Activated CD4-positive, alpha-beta memory T cell treated with anti-CD3 and anti-CD28 coated beads, Interleukin-2, amount 10 ng/mL, durations not matched to agents 7 days and 5 days (primary cell): ENCODE measurements at places on chromosomes 4 and X. TPM values are rescaled to one million over a fixed set of nuclear protein-coding genes. Genes with fewer than 3 reads are reported as not detected.

The MGAT4D gene
- not detected for total RNA-seq

The KIT gene
- total RNA-seq, result 0.73 TPM

The RGS12 gene
- total RNA-seq, result 7.4 TPM

The UBE2A gene
- total RNA-seq, result 79.6 TPM

The LRCH2 gene
- total RNA-seq, result not detected

The MMRN1 gene
- total RNA-seq, result 0.90 TPM

The FOXR2 gene
- total RNA-seq, result not detected

The KLHL13 gene
- total RNA-seq, result not detected

The LDB2 gene
- not detected for total RNA-seq

The GUCY1B1 gene
- total RNA-seq, result 0.10 TPM

The IQCM gene
- total RNA-seq, result not detected

The CHRDL1 gene
- total RNA-seq, result not detected

DNA sequence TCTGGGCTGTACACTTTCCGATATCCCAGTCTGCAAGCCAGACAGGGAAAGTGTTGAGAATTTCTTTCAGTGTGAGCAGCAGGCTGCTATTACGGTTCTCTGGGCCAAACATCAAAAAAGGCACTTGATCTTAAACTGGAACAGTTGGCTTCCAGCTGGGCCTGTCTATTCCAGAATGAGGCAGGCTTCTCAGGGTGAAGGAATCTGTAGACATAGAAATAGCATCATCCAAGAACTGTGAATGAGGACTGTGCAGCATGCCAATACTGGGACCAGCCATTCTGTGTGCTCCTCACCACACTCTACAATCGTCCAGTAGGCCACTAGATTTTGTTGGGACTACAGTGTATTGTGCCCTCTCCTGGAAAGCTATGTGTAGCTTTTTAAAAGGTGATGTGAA, 31.1 kb downstream of the ART3 start:
- no peak for DNase-seq

DNA sequence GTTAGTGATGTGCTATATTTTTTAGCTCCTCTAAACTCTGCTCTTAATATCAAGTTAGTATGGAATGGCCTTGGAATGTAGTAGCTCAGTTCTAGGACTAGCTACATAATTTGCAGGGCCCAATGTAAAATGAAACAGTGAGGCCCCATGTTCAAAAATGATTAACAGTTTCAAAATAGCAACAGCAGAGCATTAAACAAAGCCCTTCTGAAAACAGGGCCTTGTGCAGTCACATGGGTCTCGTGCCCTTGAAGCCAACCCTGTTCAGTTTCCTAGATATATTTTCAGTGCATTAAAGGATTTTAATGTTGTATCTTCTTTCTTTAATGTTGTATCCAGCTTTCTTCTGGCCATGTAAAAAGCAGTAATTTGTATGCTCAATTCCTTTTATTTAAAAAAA, 82.1 kb downstream of the TASL start:
- no peak for DNase-seq

DNA sequence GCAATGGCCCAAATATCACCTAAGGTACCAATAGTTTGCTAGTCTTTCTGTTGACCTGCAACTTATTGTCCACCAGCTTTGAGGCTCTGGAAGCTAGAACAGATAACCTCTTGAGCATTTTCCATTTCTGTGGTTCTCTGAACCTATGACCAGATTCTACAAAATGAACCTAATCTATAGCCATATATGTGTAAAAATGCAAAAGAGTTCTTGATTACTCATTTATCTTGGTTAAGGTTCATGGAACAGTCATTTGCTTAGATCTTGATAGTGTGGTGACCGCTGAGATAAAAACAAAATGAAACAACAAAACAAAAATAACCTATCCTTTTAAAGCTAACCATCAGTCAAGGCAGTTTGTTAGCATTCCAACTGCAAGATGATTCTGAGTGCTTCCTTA, 9.3 kb upstream of the GATB start:
- no peak for DNase-seq

GRCh38 chr4:103010804-103011203, 8.7 kb downstream of the SLC9B1 start:
- no peak for DNase-seq

GRCh38 chr4:8254076-8254475, 15.5 kb upstream of the HTRA3 start:
- no peak for DNase-seq

DNA sequence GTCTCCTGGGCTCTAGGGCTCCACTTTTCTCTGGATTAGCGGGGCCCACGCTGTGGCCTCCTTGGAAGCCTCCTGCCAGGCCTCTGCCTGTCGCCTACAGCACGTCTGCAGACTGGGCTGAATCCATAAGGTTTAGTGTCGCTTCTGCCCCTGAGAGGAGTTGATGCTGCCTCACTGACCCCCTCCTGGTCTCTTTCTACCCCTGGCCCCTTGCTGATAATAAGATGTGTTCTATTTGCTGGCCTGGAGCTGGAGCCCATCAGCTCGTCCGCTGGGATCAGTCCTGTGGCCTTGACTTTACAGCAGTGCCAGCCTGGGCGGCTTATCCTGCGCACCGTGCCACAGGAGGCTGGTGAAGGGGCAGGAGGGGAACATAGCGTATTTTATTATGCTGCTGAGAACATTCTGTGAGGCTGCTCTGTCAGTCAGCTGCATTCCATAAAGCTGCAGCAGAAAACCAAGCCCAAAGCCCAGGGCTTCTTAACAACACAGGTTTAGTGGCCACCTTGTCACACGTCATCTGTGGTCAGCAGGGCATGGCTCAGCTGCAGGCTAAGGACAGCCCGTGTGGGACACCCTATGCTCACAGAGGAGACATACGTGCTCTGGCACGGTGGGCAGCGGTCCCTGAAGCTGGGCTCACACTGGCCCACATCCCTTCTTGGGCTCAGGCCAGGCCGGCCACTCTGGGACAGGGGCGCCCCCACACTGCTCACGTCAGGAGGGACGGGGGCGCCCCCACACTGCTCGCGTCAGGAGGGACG, 29.3 kb upstream of the HGFAC start:
- no peak for DNase-seq

DNA sequence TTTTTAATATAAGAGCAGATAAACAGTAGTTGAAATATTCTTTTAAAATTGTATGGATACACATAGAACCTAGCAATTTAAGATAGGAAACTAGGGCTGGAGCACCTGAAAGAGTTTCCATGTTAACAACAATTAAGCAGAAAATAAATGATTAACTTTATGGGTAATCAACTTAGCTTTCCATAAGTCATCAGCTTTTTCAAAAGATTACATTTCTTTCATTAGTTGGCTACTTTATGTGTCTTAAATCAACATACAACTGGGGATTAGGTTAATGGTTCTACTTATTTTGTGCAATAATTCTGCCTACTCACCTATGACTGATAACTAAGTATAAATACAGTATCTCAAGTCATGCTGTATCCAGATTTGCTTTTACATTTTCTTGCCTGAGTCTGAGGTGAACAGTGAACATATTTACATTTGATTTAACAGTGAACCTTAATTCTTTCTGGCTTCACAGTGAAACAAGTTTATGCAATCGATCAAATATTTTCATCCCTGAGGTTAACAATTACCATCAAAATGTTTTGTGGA, at the start of gene ANXA10:
Gene ANXA10, plus strand, starts transcription at position 362 of the 537 bp plus-strand sequence. Its CDS starts 164 bp downstream, at position 526.
- no peak for DNase-seq

GRCh38 chr4:34814266-34814665, 1430.0 kb downstream of the ARAP2 start:
- no peak for DNase-seq

DNA sequence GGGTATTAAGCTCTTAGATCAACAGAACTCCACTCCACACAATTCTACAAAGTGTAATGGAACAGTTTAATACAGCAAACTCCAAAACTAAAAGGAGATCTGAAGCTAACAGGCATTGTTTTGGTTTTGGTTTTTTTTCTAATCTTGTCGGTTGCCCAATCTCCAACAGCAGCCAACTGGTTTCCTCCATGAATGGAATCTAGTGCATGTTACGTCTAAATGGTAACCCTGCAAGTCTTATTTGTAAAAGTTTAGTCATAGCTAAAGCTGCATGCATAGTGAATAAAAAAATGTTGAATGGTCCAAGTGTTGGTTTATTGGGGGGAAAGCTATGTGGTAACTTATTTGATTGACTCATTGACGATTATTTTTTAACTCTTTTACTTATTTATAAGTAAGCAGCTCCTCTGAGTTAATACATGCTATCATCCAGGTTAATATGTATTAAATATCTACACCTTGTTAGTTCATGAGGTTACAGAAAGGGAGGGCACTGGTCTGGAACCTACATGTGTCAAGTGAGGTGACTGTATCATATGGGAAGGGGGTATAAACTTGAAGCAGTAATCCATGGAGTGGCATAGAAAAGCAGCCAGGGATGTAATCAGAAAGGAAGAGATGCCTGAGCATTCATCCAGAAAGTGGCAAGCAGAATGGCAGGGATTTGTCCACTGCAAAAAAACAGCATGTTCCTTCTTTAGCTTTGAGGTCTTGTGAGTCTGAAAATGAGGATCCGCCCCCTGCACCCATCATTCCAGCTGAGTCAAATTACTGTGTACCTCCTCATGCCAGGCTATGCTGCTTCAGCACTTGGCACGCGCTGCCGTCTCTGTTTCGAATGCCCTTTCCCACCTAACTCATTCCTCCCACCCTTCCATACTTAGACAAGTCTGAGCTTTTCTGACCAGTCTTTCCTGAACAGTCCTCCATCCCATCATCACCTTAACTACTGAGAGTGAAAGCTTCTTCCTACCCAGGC, 81.7 kb downstream of the PDGFC start:
- no peak for DNase-seq

- no peak for DNase-seq
Observed at GRCh38 chr4:182873289-182873688, 43.9 kb downstream of the DCTD start.

DNA sequence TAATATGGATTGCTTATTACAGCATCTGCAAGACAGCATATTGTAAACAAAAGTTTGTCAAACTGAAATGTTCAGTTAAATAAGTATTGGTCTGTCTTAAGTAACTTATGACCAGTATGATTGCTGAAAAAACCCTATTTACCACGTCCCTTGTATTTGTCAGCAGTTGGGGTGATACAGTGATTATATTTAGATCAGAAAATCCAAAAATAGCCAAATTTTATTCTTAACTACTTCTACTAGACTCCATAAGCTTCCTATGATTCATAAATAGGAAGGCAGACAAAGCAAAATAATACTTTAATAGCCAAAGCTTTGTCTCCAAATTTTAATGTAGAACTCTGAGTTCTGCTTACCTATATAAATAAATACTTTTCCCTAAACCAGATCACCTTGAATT, 45.3 kb downstream of the TBCK start:
- no peak for DNase-seq

- no peak for DNase-seq
Observed at GRCh38 chrX:134544513-134545151, 84.7 kb downstream of the HPRT1 start.

GRCh38 chrX:126164226-126164625, 1.9 kb downstream of the DCAF12L2 start:
- DNase-seq, result no peak

DNA sequence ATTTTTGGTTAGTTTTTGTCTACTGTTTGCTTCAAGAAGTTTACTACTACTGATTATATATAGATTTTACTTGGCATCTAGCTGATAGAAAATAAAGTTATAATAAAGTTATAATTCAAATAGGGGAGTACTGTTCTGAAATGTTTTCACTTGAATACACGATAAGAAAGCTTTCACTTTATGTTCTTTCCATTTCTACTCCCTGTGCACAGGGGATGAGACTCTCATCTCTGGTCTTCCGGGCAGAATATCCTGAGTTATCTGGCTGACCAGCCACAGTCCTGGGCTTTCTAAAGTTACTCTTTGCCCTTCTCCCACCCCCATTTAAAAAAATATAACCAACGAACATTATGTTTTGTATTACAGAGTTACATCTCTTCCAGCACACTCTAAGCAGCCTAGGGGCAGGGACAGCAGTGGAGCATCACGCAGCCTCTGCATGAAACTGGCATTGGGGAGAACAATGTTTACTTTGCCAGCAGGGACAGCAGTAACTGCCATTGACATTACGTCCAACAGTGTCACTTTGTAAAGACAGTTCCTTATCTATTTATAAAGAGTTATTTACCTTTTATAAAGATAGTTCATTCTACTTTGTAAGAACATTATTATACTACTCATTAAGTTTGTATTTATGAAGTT, 64.3 kb downstream of the METTL14 start:
- no peak for DNase-seq

- DNase-seq, result no peak
Observed at GRCh38 chrX:76657499-76657898, 230.0 kb downstream of the MAGEE1 start.

DNA sequence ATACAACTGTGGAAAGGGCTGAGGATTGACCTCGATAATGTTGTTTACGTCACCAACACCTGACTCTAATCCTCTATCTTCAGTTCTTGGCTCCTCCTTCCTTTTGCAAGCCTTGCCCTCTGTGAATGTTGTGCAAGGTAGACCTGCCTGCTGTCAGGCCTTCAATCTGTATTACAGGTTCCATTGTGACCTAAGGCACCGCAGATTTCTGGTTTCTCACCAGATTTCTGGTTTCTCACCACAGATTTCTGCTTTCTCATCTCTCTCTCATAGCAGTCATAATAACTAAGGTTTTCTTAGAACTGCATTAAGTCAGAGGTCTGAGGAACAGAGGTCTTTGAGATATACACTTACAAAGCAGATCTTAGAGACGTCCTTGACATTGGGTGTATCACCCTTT, 51.5 kb upstream of the ETNPPL start:
- DNase-seq, result no peak

DNA sequence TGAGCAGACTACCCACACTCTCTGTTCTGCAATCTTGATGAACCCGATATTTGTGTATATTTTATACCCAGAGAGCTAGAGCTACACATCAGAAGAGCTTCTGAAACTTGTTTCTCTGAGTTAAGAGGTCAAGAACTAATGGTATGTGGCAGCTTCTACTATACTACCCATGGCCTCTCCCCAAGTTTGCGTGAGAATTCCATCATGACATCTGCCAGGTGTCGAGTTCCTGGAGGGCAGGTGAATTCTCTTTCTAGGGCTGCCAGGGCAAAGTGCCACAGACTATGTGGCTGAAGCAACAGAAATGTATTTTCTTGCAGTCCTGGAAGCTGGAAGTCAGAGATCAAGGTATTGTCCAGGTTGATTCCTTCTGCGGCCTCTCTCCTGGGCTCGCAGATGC, 4.4 kb downstream of the SORCS2 start:
- no peak for DNase-seq

- DNase-seq, result no peak
Observed at GRCh38 chrX:30589146-30589888, 11.8 kb upstream of the TASL start.

GRCh38 chr4:151955721-151956380, 195.0 kb upstream of the GATB start:
- DNase-seq, result no peak

GRCh38 chrX:121146059-121146628, 98.7 kb downstream of the GLUD2 start:
- DNase-seq, result no peak

DNA sequence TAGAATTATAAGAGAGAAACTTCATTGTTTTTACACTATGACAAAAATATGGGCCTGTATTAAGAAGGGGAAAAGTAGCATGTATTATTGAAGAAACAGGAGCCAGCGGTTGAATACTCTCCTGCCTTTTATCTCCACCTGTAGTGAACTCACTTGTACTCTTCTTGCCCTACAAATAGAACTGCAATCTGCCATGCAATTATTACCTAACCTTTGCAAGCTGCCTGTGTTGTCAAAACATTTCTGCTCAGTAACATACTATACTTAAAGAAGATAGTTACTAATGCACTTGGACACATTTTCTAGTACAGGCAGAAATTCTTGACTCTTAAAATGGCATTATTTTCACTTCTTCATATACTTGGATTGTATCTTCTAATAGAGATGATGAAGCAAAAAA, 818.4 kb upstream of the GRID2 start:
- no peak for DNase-seq
